Activated gamma-delta T cell (primary cell): ENCODE measurements at places on chromosomes 16 and 17.

- no peak for DNase-seq
Measured at GRCh38 chr16:3508736-3509135, 7.9 kb downstream of the CLUAP1 start.

GRCh38 chr17:80892900-80893603 is 98.6 kb upstream of the CHMP6 start:
- DNase-seq: no peak

GRCh38 chr16:56048425-56049105 is 142.7 kb upstream of the GNAO1 start:
- DNase-seq: no peak

DNA sequence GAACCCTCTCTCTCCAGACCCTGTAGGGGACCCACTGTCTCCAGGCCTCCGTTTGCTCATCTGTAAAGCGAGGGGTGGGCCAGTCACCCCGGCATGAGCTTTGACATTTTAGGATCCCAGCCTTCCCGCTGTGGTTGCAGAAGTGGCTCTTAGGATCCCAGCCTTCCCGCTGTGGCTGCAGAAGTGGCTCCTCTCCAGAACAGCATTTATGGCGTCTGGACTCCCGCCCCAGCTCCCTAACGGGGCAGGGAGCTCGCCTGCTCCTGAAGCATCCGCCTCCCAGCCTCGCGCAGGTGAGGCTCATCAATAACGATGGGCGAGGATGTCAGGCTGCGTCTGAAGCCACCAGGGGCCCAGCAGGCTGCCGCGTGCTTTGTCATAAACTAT is 222.3 kb upstream of the TNRC6C start:
- no peak for DNase-seq

DNA sequence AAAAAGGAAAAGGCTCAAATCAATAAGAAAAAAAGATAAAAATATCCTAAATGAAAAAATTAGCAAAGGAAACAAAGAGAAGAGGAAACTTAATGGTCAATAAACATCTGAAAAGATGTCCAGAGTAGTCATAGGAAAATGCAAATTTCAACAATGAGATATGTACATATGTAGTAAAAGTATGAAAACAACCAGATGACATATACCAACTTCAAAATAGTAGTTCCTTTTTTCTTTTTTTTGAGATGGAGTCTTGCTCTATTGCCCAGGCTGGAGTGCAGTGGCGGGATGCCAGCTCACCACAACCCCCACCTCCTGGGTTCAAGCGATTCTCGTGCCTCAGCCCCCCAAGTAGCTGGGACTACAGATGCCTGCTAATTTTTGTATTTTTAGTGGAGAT is 21.7 kb upstream of the NFAT5 start:
- no peak for DNase-seq

DNA sequence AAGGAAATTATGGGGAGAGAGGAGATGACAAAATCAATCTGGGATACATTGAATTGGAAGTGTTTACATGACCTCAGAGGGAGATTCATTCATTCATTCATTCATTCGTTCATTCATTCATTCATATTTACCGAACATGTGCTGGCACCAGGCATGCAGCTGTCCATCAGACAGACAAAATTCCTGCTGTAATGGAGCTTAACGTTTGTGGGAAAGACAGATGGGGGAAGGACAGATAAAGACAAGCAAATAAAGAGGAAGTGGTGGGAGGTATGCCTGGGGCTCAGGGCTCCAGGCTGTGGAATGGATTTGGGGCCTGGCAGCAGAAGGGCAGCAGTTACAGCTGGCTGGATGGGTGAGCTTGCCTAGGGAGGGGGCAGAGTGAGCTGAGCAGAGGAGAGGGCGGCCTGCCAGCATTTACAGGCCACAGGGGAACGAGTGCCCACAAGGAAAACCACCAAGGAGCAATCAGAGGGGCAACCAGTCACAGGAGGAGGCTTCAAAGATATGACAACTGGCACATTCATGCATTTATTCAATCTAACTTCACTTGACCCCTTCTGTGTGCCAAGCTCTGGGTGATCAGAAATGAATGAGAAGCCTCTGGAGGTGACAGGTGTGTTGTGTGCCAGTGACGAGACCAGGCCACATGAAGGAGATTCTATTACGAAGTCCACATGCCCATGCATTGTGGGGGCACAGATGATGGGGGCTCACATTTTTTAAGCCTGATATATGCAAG is 48.5 kb downstream of the ARHGAP27 start:
- DNase-seq: no peak
